ENCODE measurements at places on chromosomes 13 and 19.

DNA sequence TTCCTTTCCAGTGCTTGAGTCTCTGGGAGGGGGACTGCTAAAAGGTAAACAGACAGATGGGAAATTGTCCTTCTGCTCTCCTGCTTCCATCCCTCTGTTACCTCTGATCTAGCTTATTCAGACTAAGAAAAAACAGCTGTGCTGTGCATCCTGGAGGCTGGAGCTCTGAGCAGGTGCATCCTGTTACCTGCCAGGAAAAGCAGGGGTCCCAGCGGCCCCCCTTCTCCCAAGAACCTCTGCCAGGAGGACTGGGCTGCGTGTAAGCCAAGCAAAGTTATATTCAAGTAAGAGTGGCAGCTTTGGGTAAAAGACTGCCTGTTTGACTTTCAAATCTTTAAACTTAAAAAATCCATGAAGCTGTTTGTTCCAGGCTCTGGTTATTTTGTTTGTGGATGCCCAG is 75.1 kb downstream of the C13orf42 start:
- no peak for DNase-seq

- no peak for DNase-seq
These were observed 75.6 kb upstream of the KL start for GRCh38 chr13:32940601-32941000.

DNA sequence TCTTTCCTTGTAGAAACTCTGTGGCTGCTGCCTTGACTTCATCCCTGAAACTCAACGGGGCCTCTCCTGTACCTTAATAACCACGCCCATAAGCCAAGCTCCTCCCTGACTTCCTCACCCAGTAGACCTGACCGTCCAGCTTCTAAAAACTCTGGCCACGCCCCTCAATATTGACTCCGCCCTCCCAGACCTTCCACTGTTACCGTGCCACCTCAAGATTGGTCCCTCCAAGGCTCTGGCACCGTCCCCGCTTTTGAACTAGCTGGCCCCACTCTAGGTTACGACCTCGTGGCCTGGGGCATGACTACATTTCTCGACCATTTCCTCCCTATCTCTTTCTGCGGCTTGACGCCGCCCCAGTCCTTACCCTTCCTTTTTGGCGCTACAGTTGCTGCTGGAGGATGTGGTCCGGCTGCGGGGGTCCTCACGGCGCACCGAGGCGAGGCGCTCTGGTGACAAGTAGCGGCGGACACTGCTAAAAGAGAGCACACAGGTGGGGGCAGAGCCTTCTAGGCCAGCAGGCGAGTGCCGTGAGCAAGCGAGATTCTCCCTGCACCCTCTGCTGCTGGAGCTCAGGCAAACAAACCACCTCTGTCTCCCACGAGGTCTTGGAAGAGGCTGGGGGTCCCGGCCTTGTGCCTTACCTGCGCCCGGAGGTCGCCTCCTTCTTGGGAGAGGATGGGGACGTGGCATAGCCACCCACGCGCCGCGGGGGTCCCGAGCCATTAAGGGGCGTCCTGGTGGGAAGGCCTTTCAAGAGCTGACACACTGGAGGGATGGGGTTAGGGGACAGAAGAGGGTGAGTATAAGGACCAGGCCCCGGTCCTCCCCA is 2.3 kb upstream of the EML2 start:
- no peak for DNase-seq

GRCh38 chr19:40614622-40615411 is 13.6 kb downstream of the LTBP4 start:
- peak; percentile 63 for DNase-seq

GRCh38 chr19:49064029-49064629 is 489 bp downstream of the NTF4 start:
- no peak for DNase-seq

DNA sequence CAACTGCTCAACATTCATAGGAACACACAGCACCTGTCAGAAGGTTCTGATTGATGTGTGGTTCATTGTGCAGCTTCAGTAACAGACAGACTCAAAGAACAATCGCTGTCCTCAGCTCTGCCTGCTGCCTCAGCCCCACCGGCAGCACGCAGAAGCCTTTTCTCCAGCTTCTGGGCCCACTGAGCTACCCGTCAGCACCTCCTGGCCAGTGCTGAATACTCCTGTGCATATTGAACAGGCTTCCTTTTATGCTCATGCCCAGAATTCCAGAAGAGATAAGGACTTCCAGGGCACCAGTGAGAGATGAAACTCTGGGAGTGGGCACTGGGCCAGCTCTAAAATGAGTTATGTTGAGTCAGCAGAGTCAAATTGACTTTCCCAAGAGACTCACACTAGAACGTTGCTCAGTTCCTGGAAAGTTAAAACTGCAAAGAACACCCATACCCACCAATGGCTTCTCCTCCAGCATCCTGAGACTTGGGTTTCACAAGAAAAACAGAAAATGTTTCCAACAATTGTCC is 119.3 kb downstream of the COL4A1 start:
- no peak for DNase-seq

DNA sequence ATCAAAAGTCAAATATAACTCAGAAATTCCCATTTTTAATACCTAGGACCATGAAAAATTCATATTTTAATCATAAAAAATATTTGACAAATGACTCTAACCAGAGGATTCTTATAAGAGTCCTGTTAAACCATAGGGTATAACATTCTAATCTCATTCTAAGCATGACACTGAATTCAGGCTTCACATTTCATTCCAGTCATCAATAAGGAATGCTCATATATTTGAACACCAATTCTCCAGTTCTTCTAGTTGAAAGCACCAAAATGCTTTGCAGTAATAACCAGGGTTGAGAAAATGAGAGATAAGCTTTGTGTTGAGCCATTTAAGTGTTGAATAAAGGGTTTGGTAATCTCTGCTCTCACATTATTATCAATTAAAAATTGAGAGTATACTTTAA is 147.5 kb downstream of the VWA8 start:
- DNase-seq: no peak

DNA sequence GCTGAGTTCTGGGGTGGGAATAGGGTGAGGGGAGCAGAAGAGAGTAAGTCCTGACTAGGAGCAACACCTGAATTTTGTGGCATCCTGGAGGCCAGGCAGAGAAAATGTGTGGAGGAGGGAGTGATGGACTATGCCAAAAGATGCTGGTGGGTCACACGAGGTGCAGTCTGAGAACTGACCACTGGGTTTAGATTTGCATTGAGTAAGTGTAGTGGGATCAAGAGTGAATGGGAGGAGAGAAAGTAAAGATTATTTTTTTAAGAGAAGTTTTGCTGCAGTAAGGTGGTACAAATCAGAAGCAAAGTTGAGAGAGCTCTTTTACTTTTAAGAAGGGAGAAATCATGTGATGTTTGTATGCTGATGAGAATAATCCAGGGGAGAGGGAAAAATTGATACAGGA is 405.1 kb downstream of the DLEU7 start:
- DNase-seq: no peak

DNA sequence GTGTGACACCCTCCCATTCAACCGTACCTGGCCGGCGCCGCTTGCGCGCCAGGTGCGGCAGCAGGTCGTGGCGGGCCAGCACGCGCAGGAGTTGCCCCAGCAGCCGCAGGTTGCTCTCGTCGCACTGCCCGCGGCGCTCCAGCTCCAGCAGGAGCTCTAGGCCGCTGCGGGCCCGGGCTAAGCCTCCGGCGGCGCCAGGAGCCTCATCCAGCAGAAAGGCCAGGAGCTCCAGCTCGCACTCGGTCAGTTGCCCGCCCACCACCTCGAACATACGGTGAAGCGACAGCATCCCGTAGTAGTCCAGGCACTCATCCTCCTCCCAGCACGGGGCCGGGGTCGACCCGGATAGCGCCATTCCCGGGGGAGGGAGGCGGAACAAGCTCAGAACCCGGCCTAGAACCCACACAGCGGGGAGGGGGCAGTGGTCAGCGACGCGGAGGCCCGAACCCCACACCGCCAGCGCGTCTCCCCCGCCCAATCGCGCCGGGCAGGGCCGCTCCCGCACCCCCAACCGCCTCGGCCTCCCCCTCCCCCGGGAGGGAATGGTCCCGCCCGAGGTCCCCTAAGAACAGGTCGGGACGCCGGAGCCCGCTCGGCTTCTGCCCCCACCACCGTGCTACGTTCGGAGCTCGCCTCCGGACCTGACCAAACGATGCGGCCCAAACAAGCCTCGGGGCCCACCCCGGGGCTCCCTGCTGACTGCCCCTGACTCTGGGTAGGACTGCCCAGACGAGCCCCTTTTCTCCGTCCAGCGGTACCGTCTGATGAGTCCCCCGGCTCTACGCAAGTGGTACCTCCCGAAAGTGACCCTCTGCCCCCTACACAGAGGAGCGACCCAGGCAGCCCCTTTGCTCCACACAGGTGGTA is 591 bp downstream of the DEDD2 start:
- DNase-seq: no peak

DNA sequence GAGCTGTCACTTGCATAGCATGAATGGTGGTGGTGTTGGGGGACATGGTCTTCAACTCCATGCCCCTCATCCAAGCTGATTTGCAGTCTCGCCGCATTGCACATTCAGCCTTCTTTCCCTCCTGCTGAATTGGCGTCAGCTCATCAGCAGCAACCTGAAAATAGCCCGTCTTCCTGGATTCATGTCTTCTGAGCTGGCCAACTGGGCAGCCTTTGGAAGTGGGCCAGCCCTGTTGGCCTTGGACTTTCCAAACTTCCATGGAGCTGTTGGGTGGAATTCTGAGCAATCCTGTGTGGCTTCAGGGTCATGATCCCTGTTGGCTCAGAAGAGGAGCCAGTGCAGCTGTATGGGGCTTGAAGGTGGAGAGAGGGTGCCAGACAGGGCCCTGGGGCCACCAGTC is 68.8 kb downstream of the ZNF536 start:
- no peak for DNase-seq

GRCh38 chr19:46724468-46724867 is 7.6 kb upstream of the PRKD2 start:
- DNase-seq: no peak

DNA sequence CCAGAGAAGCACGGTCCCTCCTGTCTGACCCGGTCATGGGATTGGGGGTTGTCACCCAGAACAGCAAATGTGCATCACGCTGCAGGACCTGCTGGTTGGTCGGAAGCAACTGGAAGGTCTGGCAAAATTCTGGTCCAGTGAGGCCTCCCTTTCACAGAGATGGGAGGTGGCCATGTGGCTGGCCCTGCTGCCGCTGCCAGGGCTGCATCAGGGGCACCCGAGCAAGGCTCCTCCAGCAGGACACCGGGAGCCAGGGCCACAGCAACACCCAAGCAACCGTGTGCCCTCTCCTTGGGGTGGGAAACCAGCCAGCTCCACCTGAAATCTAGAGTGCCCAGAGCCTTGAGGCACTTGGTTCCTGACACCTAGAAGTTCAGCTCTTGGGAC is 11.5 kb upstream of the GAS6 start:
- no peak for DNase-seq

DNA sequence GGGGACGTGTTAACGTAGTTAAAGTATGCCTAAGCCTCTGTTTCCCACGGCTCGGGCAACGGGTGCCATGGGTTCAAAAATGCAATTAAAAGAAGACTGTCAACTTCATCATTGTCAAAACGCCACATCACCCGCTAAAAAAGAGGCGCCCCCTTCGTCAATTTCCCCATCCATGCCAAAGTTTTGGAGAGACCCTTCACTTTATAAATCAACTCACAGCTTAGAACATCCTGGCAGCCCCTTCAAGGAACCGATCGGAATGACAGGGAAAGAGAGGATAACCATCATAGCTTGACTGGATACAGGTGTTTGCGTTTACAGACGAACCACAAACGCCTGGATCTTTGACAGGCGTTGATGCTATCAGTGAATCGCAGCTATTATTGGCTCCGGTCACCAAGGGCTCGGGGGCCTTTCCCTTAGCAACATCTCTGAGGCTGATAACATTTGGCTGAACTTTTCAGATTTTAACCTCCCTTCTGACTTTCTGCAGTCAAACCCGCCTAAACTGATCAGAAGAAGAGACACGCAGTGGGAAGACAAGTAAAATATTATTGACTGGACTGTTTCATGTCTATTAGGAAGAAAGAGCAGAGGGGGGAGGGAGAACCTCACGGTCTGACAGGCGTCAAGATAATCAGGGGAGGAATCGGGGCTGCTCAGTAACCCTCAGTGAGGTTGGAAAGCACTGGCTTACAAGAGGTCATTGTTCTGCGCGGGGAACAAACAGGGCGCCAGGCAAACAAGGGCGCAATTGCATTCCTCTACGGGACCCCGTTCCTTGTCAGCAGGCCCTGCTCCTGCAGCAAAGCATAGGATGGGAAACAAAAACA is 322.5 kb upstream of the ZNF507 start:
- no peak for DNase-seq

All from NCI-H446 treated with DMSO at 0.1 percent for 48 hours (cell line).